ENCODE measurements at places on chromosomes 1 and 21.
A peak's percentile ranks its signal among the peaks of the same experiment; 100 is the strongest.

- no peak overlapping the region for H3K4me3 ChIP-seq
- no peaks in the 10 kb centered on the region for H3K27me3 ChIP-seq
- peaks cover 33% of the 10 kb centered on the region for H3K4me1 ChIP-seq
- no peaks in the 10 kb centered on the region for H3K36me3 ChIP-seq
These were observed 19.7 kb upstream of the ABCG1 start for GRCh38 chr21:42198929-42199867.

GRCh38 chr1:192474080-192474683 is 101.4 kb upstream of the RGS1 start:
- peaks cover 30% of the 10 kb centered on the region for H3K27me3 ChIP-seq
- no peak overlapping the region for H3K4me3 ChIP-seq
- no peak for DNase-seq
- no peaks in the 10 kb centered on the region for H3K4me1 ChIP-seq
- H3K36me3 ChIP-seq, result no peaks in the 10 kb centered on the region

GRCh38 chr21:43854773-43855633 is 10.0 kb upstream of the AGPAT3 start:
- no peak overlapping the region for H3K4me3 ChIP-seq
- H3K36me3 ChIP-seq, result no peaks in the 10 kb centered on the region
- peaks cover 2% of the 10 kb centered on the region for H3K27me3 ChIP-seq
- no peak overlapping the region for H3K27ac ChIP-seq

- no peak for DNase-seq
- no peak overlapping the region for H3K4me3 ChIP-seq
- peaks cover 13% of the 10 kb centered on the region for H3K4me1 ChIP-seq
These were observed 3.3 kb upstream of the FAM78B start for GRCh38 chr1:166170075-166170474.

GRCh38 chr1:219480011-219480410 is 132.9 kb downstream of the ZC3H11B start:
- no peak overlapping the region for H3K4me3 ChIP-seq
- H3K27ac ChIP-seq, result no peak overlapping the region
- H3K27me3 ChIP-seq, result no peaks in the 10 kb centered on the region
- no peaks in the 10 kb centered on the region for H3K36me3 ChIP-seq
- H3K4me1 ChIP-seq, result no peaks in the 10 kb centered on the region
- DNase-seq, result no peak

DNA sequence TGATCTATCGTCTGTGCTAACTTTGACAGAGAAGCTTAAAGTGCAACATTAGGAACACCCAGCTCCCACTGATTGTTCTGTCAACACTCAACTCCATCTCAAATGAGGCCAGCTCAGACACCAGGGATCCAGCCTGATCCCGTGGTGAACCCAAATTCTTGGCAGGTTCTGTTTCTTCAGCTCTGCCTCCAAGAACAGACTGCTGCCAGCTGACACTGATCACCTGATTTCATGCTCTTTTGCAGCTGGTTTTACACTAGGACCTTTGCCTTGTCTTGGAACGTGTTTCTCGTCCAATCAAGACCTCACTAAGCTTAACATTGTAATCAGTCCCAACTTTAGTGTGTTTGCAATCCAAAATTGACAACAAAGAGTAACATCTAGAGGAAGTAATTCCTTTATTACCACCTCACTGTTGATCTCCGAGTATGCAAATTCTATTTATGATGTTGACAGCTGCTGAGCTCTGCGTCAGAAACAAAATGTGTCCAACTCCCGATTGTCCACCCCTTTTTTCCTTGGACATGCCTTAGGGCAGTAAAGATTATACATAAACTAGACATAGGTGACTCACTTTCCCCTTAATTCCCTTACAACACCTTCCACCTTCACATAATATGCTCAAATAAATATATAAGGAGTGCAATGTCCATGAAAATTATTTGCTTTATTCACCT is 1.6 kb upstream of the HYI start:
- peaks cover 14% of the 10 kb centered on the region for H3K36me3 ChIP-seq
- no peak for DNase-seq
- peaks cover 6% of the 10 kb centered on the region for H3K27me3 ChIP-seq
- H3K4me1 ChIP-seq, result peaks cover 18% of the 10 kb centered on the region
- H3K4me3 ChIP-seq, result no peak overlapping the region

DNA sequence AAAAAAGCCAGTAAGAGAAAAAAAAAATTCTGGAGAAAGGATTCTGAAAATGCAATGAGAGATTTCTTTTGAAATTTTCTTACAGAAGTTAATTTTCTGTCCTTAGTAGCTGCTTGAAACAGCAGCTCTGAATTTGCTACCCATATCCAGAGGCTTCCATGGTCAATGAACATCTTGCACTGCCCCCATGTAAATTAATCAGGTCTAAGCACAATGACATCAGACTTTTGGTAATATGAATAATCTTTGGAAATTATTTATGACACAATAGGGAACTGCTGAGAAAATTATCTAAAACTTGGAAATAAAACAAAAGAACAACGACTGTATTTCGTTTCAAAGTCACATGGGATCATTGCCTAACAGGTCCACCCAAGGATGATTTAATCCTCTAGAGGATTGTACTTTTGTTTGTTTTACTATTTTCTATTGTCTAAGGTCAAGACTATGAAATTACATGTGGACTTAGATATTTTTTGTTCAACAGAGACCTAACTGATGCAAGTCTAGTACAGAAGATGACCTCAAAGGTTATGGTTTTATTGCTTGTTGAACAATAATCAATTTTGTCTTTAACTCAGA is 312.1 kb downstream of the BACH1 start:
- no peak for DNase-seq
- H3K36me3 ChIP-seq, result no peaks in the 10 kb centered on the region
- H3K4me1 ChIP-seq, result no peaks in the 10 kb centered on the region
- H3K4me3 ChIP-seq, result no peak overlapping the region

GRCh38 chr1:232493869-232494268 is 136.1 kb downstream of the SIPA1L2 start:
- no peak overlapping the region for H3K27ac ChIP-seq
- no peak for DNase-seq
- H3K36me3 ChIP-seq, result peaks cover 2% of the 10 kb centered on the region
- H3K4me3 ChIP-seq, result no peak overlapping the region
- H3K27me3 ChIP-seq, result no peaks in the 10 kb centered on the region
- no peaks in the 10 kb centered on the region for H3K4me1 ChIP-seq

DNA sequence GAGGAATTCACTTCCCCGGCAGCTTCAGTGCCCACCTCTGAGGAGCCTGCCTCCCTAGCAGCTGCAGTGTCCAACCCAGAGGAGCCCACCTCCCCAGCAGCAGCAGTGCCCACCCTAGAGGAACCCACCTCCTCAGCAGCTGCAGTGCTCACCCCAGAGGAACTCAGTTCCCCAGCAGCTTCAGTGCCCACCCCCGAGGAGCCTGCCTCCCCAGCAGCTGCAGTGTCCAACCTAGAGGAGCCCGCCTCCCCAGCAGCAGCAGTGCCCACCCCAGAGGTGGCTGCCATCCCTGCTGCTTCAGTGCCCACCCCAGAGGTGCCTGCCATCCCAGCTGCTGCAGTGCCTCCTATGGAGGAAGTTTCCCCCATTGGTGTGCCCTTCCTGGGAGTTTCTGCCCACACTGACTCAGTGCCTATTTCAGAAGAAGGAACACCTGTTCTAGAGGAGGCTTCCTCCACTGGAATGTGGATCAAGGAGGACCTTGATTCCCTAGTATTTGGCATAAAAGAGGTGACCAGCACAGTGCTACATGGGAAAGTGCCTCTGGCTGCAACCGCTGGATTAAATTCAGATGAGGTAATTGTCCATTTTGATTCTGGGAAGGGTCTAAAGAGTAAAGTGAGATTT is 77.4 kb upstream of the BMP8A start:
- no peak overlapping the region for H3K27ac ChIP-seq
- no peak overlapping the region for H3K4me3 ChIP-seq
- H3K4me1 ChIP-seq, result peaks cover 26% of the 10 kb centered on the region
- H3K36me3 ChIP-seq, result peaks cover 31% of the 10 kb centered on the region
- no peak for DNase-seq

DNA sequence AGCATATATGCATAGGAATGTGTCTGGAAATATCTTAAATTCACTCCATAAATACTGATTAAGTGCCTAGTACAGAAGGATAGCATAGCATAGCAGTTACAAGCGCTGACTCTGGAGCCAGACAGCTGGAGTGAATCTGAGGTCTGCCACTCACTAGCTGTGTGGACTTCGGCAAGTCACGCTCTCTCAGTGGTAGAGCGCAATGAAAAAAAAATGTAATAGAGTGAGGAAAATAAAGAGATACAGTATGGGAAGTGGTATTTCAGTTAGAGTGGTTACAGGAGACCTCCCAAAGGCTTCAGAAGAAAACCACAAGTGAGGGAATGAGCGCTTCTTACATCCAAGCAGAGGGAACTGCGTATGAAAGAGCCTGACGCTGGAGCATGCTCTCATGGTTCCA is 338.9 kb upstream of the PRMT6 start:
- H3K4me1 ChIP-seq, result no peaks in the 10 kb centered on the region
- H3K36me3 ChIP-seq, result no peaks in the 10 kb centered on the region
- no peak for DNase-seq
- no peak overlapping the region for H3K27ac ChIP-seq
- H3K27me3 ChIP-seq, result no peaks in the 10 kb centered on the region
- H3K4me3 ChIP-seq, result no peak overlapping the region

- peaks cover 26% of the 10 kb centered on the region for H3K4me1 ChIP-seq
- H3K4me3 ChIP-seq, result no peak overlapping the region
- H3K36me3 ChIP-seq, result no peaks in the 10 kb centered on the region
- no peak overlapping the region for H3K27ac ChIP-seq
- no peaks in the 10 kb centered on the region for H3K27me3 ChIP-seq
- DNase-seq, result peak; percentile 10
These were observed 111.4 kb downstream of the TBX19 start for GRCh38 chr1:168391851-168392681.

DNA sequence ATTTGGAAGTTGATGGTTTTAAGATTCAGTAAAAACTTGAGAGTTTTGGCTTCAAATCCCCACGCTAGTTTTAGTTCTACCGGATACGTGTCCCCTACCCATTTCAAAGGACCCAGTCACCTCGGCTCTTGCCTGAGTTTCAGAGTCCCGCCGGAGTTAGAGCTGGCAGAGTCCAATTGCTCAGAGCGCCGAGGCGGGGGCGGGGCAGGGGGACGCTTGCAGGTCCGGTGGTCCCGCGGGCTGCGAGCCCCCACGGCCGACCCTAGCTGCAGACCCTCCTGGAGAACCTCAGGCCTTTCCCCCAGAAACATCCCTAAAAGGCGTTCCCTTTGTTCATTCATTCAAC is 765 bp upstream of the VPS45 start:
- H3K4me3 ChIP-seq, result peak overlapping the region; percentile 79
- DNase-seq, result peak; percentile 5
- peak overlapping the region; percentile 31 for H3K27ac ChIP-seq
- no peaks in the 10 kb centered on the region for H3K36me3 ChIP-seq
- H3K4me1 ChIP-seq, result peaks cover 6% of the 10 kb centered on the region

GRCh38 chr1:186409091-186409490 is 33.5 kb downstream of the ODR4 start:
- no peak overlapping the region for H3K27ac ChIP-seq
- H3K36me3 ChIP-seq, result peaks cover 45% of the 10 kb centered on the region
- no peaks in the 10 kb centered on the region for H3K4me1 ChIP-seq
- no peak overlapping the region for H3K4me3 ChIP-seq
- DNase-seq, result peak; percentile 10

- H3K4me3 ChIP-seq, result no peak overlapping the region
- H3K4me1 ChIP-seq, result no peaks in the 10 kb centered on the region
- H3K36me3 ChIP-seq, result no peaks in the 10 kb centered on the region
- H3K27ac ChIP-seq, result no peak overlapping the region
These were observed 93.1 kb downstream of the FNBP1L start for GRCh38 chr1:93541045-93541444.

GRCh38 chr1:184865831-184866230 is 108.5 kb downstream of the NIBAN1 start:
- no peaks in the 10 kb centered on the region for H3K36me3 ChIP-seq
- no peak overlapping the region for H3K4me3 ChIP-seq
- DNase-seq, result no peak

DNA sequence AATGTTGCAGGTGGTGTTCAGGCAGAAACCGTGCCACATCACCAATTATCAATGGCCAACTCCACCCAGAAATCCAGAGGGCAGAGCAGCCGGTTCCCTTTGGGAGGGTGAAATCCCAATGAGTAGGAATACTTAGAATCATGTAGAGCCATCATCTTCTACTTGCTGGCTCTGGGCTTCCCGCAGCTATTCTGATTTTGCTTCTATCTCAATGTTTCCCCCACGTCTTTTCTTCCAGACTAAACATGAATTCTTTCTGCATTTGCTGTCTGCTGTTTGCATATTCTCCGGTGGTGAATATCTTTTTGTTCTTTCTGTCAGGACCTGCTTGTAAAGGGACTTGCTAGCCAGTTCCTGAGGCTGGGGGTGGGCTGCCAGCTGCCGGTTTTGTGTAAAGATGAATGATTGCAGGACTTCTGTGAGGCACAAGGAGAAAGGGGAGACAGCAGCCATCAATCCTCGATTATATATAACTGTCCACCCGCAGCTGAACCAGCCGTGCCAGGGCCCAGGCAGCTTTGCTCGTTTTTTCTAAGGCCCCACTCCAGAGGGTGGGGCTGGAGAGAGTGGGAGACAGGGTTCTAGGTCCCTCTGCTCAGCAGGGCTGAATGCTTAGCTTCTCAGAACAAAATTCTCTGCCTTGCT is 33.2 kb downstream of the PRAMEF20 start:
- no peak for DNase-seq
- no peaks in the 10 kb centered on the region for H3K27me3 ChIP-seq
- H3K27ac ChIP-seq, result no peak overlapping the region
- no peaks in the 10 kb centered on the region for H3K4me1 ChIP-seq
- H3K4me3 ChIP-seq, result no peak overlapping the region

GRCh38 chr1:108119500-108119899 is 80.6 kb downstream of the SLC25A24 start:
- DNase-seq, result no peak
- H3K27ac ChIP-seq, result no peak overlapping the region
- H3K4me1 ChIP-seq, result no peaks in the 10 kb centered on the region
- H3K36me3 ChIP-seq, result no peaks in the 10 kb centered on the region
- no peaks in the 10 kb centered on the region for H3K27me3 ChIP-seq
- no peak overlapping the region for H3K4me3 ChIP-seq

GRCh38 chr1:50970931-50971582 is 1.0 kb downstream of the CDKN2C start:
- H3K27me3 ChIP-seq, result peaks cover 2% of the 10 kb centered on the region
- no peak overlapping the region for H3K27ac ChIP-seq
- H3K4me1 ChIP-seq, result peaks cover 19% of the 10 kb centered on the region
- no peak for DNase-seq

DNA sequence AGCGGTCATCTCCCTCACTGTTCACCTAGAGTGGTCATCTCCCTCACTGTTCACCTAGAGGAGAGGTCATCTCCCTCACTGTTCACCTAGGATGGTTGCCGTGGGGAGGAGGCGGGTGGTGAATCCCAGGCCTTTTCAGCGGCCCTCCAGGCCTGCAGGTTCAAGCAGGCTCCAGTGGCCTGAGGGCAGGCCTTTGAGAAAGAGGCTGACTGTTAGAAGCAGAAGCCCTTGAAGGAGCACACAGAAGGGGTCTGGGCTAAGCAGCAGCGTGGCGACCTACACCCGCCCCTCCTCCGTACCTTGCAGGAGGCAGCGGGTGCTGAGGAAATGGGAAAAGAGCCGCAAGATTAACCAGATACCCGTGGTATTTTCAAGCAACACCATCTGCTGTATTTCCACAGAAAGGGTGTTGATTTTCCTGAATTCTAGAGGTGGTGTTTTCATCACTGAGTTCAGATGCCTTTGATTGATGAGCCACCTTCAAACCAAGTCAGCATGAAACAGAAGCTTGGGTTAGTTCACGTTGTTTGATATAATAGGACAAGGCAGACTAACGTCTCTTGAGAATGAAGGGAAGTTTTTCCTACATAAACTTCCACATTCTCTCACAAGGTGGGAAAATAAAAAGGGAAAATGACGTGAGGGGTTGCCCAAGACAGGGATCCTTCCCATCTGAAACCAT is 289.5 kb downstream of the KIF26B start:
- no peak overlapping the region for H3K4me3 ChIP-seq
- peaks cover 10% of the 10 kb centered on the region for H3K27me3 ChIP-seq
- H3K4me1 ChIP-seq, result no peaks in the 10 kb centered on the region
- no peak for DNase-seq
- no peaks in the 10 kb centered on the region for H3K36me3 ChIP-seq
- no peak overlapping the region for H3K27ac ChIP-seq
